ENCODE measurements at places on chromosomes 16 and 17.

GRCh38 chr16:22859925-22860324 is 46.0 kb downstream of the HS3ST2 start:
- DNase-seq = no peak

GRCh38 chr16:88951989-88952388 is 25.0 kb downstream of the CBFA2T3 start:
- DNase-seq = no peak

GRCh38 chr17:50687200-50688066 is 20.3 kb downstream of the ANKRD40 start:
- DNase-seq = no peak

DNA sequence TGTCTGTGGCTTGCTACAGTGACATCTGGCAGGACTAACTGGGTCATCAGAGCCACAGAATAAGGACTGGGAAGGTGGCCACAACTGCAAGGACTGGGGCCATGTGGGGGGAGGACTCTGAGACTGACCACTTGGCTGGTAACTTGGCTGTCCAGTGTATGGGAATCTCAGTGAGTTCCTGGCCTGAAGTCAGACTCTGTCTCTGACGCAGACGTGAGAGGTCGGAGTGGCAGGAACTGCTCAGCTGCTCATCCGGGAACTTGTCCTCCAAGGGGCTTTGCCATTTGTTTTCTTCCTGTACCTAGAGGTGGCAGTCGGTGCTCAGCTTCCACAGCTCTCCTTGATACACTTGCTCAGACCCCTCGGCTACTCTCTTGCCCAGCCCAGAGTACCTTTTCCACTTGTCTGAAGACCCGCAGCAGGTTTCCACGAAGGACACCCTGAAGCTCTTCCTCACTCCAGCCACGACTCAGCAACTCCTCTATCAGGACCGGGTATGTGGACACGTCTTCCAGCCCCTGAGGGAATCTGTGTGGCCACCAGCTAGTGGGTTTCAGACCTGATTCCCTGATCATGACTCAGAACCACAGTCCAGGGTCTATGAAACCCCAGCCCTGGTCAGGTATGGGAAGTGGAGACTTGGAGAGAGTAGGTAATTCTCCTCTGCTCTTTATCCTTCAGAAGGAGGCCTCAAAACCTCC is 7.3 kb upstream of the DPEP3 start:
- no peak for DNase-seq

GRCh38 chr17:82214012-82214628 is 1.5 kb upstream of the CCDC57 start:
- no peak for DNase-seq

- no peak for DNase-seq
These were observed 45.7 kb upstream of the KPNB1 start for GRCh38 chr17:47603830-47604597.

- no peak for DNase-seq
These were observed 27.4 kb upstream of the SLC38A10 start for GRCh38 chr17:81322271-81323082.

- DNase-seq = peak; percentile 51
These were observed 3.8 kb downstream of the SMARCD2 start for GRCh38 chr17:63838631-63839171.

DNA sequence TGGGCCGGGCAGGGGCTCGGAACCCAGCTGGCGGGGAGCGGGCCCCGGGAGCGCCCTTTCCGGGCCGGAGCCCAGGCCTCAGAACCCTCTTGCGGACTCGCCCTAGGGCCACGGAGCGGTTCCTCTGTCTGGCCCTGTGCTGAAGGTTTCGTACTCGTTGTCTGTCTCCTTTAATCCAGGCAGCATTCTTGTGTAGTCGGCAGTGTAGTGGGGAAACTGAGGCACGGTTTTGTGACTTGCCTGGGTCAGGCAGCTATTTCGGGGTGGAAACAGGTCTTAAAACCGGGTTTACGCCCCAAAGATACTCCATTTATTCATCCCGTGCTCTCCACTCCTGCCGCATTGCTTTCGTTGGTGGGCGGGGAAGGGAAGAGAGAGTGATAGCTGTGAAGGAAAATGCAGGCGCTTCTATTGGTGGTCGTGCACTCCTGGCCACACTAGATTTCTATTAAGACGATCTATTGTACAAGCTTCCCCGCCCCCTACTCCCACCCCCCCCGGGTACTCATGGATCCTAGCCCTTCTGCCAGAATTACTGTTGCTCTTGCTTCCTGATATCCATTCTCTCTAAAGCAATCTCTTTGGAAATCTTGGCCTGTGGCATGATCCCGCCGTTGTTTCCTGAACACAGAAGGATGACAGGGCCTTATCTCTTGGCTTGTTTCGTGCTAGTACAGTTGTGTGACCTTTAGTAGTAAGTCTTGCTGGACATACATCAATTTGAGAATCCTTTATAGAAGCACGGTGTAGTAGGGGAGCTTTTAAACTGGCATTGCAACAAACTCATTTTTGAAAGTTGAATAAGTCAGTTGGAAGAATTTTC is 751 bp downstream of the DCAF7 start:
- no peak for DNase-seq

DNA sequence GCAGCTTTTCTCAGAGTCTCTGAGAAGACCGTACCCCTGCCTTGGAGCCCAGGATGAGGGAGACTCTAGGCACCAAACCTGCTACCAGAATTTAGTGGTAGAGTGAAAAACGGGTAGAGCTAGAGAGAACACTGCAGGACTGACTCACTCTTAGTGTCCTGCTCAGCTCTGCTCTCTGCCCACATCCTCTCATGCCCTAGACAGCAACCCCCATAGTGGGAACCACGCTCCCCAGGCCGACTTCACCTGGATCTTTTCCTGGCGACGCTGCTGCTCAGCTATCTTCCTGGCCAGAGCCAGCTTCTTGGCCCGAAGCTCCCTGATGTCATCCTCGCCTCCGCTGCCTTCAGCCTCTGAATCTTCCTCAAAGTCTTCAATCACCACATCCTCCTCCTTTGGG is 26.7 kb downstream of the HIC1 start:
- DNase-seq = no peak

DNA sequence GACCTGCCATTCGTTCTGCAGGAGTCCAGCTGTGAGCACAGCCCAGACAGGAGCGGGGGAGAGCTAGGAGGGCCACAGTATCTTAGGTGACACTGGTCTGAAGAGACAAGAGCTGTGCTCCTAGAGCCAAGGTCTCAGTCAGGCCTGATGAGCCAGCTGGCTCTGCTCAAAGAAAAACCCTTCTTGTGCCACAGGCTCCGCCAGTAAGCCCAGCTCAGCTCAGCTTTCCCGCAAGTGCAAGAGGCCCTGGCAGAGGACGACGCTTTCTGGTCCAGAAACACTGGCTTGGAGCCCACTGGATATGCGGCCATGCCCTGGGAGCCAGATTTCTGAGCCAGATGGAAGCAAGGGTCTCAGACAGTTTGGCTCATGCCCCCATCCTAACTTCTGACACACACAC is 23.9 kb downstream of the PEMT start:
- DNase-seq = no peak

DNA sequence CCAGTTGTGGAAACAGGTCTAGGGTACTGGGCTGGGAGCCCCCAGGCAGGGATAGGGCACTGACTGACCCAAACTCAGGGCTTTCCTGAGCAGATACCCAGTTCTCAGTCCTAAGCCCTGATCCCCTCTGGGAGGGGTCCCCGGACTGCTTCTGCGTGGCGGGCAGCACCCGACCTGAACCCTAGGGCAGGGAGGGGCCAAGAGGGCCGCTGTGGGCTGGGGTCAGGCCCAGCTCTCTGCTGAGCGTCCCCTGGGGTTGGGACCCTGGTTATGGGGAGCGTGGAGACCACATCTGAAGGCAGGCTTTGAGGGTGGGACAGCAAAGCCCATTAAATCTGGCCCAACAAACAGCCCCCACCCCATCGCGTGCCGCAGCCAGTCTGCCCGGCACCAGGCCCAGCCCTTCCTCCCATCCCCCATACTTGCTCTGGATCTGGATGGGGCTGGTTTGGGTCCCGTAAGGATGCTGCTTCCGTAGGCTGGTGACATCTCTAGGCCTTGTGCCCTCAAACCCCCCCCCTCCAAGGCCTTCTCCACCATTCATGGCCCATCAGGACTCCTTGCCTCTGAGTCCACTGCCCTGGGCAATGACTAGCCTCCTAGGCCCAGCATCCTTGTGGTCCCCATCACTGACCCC is 691 bp upstream of the FAM83G start:
- no peak for DNase-seq

DNA sequence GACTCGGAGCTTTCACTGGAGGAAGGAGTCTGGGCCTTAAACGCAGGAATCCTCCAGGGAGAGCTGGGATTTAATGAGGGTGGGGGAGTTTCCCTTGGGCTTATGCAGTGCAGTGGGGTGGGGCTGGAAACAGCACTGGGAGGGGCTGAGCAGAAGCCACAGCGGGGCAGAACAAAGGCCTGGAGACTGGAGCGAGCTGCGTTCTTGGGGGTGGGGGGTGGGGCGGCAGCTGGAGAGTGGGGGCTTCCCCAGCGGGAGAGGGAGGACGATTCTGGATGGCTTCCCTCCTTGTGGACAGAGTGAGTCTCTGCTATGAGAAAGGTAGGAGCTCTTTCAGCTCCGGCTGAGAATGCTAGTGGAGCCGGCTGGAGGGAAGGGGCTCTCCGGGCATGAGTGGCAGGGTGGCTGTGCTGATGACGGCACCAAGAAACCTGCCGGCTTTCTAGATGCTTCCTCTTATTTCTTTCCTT is 406.0 kb downstream of the SEC14L1 start:
- no peak for DNase-seq

DNA sequence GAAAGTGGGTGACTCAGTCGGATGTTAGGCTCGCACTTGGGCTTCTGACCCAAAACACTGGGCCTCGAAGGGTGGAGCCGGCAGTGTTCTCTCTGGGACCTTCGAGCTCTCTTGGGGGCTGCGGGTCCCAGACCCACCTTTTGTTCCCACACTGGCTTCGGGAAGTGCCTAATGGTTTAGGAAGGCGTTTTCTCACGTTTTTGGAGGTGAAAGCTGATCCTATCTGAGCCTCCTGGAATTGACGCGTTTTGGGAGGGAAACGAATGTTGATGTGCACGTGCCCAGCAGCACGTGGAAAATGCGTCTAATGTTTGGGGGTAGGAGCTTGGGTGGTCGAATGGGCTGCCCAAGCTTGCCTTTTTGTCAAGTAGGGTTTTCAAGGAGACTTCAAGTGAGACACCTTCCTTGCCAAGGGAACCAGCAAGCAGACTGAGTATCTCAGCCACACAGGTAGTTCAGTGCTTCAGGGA is 666 bp downstream of the HGS start:
- no peak for DNase-seq

All from Calu3 (cell line).